Stimulated activated CD8-positive, alpha-beta memory T cell treated with anti-CD3 and anti-CD28 coated beads, Interleukin-2, amount 100 ng/mL, for 1 hour (primary cell): ENCODE measurements at places on chromosomes 4 and X.

GRCh38 chrX:109793191-109793590 lies 60.1 kb upstream of the ACSL4 start:
- no peak for DNase-seq

DNA sequence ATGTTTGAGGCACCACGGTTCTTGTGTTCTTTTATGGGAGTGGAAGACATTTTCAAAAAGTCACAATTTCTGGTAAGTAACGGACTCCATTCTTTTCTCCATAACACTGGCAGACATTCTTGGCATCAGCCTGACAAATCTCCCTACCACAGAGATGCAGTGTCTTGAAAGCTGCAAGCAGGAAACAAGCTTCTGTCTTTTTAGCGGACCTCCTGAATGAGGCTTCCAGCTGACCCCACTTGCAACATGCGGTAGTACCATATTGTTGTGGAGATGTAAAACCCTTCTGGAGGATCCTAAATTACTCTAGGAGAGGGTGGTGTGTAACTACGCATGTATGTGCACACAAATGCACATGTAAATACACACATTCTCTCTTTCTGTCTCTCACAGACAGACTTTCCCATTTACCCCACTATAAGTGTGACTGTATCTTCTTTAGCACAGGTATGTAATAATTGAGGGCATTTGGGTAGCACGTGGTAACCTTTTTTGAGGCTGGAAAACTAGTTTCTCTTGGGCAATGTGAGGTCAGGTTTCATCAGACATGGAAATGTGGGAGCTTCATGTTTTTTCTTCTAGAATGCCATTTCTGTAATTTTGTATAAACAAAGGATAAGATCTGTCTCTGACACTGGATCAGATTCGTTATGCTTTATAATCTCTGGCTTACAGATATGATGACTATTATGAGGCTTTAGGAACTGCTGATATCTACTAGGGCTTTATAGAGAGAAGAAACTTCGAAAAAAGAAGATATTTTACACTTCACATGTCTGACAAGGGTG lies 130.1 kb downstream of the MGST2 start:
- no peak for DNase-seq

DNA sequence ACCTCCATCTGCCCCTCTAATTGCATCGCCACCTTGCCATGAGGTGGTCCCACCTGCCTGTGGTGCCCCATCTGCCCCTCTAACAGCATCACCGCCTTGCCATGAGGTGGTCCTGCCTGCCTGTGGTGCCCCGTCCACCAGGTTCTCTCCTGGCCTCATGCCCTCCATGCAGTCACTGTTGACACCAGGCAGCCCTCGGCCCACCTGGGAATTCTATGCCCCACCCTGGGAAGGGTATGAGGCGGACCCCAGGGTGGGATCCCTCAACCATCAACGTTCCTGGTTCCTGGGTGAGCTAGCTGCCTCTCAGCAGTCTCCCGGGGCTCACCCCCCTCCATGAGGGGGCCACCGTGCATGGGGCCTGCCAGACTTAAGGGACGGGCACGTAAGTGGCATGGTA lies 38.9 kb downstream of the ACOX3 start:
- no peak for DNase-seq

DNA sequence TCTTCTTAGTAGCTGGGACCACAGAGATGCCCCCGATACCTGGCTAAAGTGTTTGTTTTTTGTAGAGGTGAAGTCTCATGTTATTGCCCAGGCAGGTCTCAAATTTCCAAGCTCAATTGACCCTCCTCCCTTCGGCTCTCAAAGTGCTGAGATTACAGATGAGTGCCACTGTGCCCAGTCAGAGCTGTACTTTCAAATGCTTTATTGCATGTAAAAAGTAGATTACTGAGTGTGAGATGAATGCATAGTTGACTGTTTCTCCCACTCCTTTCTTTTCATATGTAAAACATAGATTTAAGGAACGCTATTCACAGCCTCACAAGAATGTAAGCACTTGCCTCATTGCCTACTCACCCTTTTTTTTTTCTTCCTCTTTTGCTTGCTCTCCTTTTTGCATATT lies 984.4 kb upstream of the PABPC4L start:
- DNase-seq, result no peak

GRCh38 chrX:134171661-134172587 lies 65.1 kb upstream of the CCDC160 start:
- no peak for DNase-seq

DNA sequence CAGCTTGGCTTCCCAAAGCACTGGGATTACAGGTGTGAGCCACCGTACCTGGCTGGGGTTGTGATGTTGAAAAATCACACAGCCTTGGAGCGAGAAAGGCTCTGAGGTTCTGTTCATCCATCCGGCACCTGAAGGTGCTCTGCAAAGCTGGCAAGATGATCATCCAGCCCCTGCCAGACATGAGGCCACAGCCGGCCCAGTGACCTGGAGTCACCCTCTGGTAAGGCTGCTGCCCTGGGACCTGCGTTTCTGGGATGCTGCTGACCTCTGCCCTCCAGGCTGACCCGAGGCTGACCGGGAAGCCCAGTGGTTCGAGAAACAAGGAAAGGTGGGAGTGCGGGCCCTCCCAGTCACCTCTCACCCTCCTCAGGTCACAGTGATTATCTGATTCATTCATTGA lies 13.5 kb upstream of the WFS1 start:
- DNase-seq, result no peak

DNA sequence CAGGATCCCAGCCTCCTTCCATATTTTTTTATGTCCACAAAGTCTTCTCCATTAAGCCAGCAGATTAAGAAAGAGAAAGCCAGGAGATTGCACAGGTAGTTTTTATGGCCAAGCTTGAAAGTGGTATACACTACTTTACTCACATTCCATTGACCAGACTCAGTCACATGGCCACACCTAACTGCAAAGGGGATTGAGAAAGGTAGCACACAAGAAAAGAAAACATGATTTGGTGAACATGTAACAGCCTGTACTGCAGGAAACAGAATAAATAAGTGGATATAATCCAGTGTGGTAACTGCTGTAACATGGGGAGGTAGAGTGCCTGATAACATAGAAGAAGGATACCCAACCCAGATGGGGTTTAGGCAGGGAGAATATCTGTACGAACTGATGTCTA lies 43.9 kb downstream of the HOPX start:
- DNase-seq, result no peak

GRCh38 chr4:165715989-165716388 lies 157.0 kb upstream of the TLL1 start:
- DNase-seq, result no peak

DNA sequence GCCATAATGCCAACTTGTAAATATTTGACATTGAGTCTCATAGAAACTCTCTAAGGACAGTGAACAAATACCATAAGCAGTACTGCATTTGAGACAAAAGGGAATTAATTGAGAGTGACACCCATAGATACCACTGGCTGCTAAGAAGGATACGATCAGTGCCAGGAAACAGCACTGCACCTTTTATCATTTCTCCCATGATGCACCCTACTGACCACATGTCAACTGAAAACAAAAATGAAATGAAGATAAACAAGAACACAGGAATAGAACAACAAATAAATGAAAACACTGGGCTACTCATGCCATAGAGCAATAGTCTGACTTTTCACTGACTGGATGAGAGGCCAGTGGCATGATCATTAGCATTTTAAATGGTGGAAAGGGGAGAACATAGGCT lies 270.8 kb downstream of the MAPK10 start:
- DNase-seq, result no peak

DNA sequence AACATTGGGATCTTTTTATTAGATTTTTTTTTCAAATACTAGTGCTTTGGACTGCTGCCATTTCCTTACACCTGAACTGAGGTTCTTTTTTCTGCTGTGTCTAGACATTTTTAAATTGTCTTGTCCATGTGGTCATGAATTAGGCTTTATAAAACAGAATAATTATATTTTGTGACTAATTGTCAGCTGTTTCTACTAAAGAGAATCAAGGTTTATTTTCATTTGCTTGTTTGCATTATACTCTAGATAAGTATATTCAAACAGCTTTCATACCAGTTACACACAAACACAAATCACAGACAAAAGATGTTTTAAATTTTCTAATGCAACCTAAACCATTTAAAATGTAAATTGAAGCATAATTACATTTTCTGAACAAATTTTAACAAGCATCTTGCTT lies 194.7 kb downstream of the GALNTL6 start:
- DNase-seq, result no peak

GRCh38 chr4:2925931-2926860 lies 37.0 kb downstream of the NOP14 start:
- DNase-seq, result no peak

DNA sequence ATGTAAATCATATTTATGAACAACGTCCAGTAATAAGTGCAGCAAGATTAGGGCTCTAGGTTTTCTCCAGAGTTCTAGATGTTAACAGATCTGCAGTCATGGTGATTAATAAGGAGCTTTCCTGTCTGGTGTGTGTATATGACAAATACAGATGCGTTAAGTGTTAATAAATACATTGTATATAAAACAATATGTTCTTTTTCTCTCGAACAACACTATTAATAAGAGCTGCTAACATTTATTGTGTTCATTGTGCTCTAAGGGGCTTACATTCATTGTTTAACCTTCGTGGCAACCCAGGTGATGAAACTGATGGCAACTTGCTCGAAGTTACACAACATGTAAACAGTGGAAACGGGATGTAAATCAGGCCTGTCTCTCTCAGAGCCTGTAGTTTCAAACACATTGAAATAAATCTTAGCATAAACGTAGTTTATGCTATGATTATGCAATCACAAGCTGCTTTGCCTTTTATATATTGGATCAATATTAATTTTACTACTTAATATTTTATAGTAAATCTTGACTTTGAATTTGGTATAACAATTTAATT lies 547 bp upstream of the CLGN start:
- no peak for DNase-seq

DNA sequence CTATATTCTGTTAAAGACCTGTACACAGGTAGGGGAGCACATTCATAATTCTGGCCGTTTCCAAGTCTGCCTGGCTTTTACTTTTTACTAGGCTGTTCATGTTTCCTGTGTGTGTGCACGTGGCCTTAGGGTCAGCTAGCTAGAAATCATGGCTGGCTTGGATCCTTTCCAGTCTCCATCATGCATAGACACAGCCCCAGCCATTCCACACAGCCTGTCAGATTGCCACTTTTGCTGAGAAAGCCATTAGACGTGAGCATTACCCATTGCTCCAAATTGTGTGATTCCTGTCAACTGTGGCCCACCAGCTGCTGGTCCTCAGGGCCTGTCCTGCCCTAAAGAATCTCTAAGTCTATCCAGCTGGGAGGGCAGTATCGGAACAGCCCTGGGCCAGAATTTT lies 11.4 kb upstream of the SORCS2 start:
- DNase-seq, result no peak

DNA sequence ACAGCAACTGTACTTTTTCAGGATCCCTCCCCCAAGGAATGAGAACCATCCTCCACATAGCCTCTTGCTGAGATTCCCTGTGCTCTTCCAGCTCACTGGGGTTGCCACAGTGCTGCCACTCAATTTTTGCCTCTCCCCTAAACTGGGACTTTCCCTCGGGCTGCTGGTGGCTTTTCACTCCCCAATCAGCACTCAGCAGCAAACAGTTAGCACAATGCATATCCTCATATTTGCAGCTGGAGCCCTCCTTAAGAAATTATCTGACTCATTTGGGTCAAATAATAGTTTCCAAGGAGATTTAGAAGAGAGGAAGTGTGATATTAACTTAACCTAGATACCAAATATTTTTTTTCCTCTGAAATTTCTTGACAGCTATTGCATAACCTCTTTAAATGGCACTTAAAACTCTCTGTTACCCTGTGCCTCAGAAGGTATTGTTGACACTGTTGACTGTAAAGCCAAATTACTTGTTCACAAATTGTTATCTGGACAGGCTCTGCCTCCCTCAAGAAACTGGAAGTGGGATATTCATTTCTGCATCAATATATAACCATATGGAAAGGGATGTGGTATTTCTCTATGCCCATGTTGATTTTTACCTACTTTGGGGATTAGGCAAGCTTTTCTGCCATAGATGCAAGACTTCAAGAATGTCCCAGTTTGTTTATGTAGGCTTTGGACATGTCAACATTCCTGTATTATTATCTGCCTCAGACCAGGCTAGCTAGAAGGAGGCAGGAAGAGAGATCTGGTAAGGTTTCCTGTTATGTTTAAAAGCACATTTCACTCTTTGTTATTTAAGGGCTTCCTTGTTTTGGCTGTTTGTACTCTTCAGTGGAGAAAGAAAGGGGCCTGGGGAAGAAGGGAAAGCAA lies 58.0 kb downstream of the SEPTIN11 start:
- DNase-seq, result no peak

DNA sequence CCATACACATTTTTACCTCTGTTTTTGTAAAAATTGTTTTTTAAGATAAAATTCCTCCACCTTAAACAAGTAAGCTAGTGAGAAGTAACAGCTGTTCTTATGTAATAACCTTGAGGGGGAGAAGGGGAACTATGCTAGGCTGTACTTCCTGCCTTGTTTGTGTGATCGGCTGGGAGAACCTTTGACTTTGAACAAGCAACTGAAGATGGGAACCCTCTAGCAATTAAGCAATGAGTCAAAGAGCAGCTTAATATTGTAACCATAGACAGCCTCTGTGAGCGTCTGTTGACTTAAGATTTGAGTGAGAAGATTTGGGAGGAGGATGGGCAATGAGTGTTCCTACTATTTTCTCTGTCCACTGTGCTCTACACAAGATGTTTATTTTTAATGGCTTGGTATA lies 135.1 kb downstream of the SCLT1 start:
- no peak for DNase-seq

- no peak for DNase-seq
Observed at GRCh38 chr4:6273661-6273990, 4.0 kb downstream of the WFS1 start.

GRCh38 chr4:83569987-83570386 lies 34.1 kb downstream of the GPAT3 start:
- no peak for DNase-seq

DNA sequence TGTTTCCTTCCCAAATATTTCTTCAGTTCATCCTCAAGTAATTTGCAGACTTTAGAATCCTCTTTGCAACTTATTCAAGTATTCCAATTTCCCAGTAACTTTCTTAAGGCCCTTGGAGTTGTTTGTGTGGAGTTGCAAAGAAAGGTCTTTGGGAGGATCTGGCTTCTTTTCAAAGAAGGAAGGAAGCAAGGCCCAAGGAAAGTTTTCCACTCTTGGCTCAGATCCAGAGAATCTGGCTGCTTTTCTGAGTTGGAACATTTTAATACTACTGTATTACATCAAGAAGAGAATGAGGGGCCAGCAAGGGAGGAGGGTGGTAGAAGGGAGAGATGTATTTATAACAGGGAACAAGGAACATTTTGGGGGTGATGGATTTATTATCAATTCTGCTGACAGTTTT lies 10.5 kb downstream of the CDX4 start:
- no peak for DNase-seq

- DNase-seq, result no peak
Observed at GRCh38 chr4:114497116-114497515, 101.5 kb upstream of the UGT8 start.

DNA sequence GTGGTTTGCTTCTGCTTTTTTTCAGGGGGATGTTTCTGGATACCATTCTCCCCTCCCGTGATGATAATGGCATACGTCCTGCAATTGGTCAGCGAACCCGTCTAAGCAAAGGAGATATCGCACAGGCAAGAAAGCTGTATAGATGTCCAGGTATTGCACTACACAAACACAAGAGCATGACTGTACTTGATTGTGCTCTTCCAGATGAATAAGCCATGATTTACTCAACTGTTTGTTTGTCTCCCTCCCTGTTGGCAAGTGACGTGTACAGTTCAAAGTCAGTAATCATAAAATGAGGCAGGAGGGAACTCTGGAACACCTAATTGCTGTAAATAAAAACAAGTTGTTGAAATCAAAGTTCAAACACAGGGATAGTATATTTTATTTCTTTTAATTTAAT lies 141.4 kb downstream of the TLL1 start:
- no peak for DNase-seq
